Vein endothelial cell (primary cell): ENCODE measurements at places on chromosomes 5 and 9. TPM values are rescaled to one million over a fixed set of nuclear protein-coding genes. Genes with fewer than 3 reads are reported as not detected.

The CA9 gene
- total RNA-seq = 0.10 TPM in 1 of 2 replicates, not detected in the other

The TRIM36 gene
- 0.33 and 2.2 TPM in 2 replicates for total RNA-seq

The GPRIN1 gene
- total RNA-seq = 9.5 and 11.4 TPM in 2 replicates

The SPINK6 gene
- not detected in 2 replicates for total RNA-seq

The KCNMB1 gene
- total RNA-seq = 0.10 TPM in 1 of 2 replicates, not detected in the other

The SLC1A3 gene
- not detected in 2 replicates for total RNA-seq

The PCDHGA8 gene
- total RNA-seq = 2.0 and 2.9 TPM in 2 replicates

The AGXT2 gene
- not detected in 2 replicates for total RNA-seq

The GPR151 gene
- total RNA-seq = not detected in 2 replicates

The PCAT7 gene
- total RNA-seq = not detected in 2 replicates

The HCN1 gene
- total RNA-seq = not detected in 2 replicates

The GOLPH3 gene
- total RNA-seq = 59.4 and 62.5 TPM in 2 replicates

The ARL14EPL gene
- 0.33 and 0.67 TPM in 2 replicates for total RNA-seq

The SUSD3 gene
- 0.98 TPM in 1 of 2 replicates, not detected in the other for total RNA-seq

The ORM1 gene
- total RNA-seq = not detected in 2 replicates

The FAM221B gene
- total RNA-seq = not detected in 2 replicates

The SEMA6A gene
- 5.4 and 9.5 TPM in 2 replicates for total RNA-seq

The CTXN3 gene
- not detected in 2 replicates for total RNA-seq

The FBN2 gene
- 2.4 and 5.9 TPM in 2 replicates for total RNA-seq

The HRH2 gene
- under 0.01 TPM in 1 of 2 replicates, not detected in the other for total RNA-seq

The COL5A1 gene
- total RNA-seq = 44.7 and 91.1 TPM in 2 replicates

The CD14 gene
- 0.57 TPM in 1 of 2 replicates, not detected in the other for total RNA-seq

The PCDHGA5 gene
- total RNA-seq = 1.5 and 1.6 TPM in 2 replicates

The MRNIP gene
- 7.5 and 12.1 TPM in 2 replicates for total RNA-seq

The FTMT gene
- total RNA-seq = not detected in 2 replicates

The RPP25L gene
- total RNA-seq = 12.6 and 18.6 TPM in 2 replicates

The TMEM141 gene
- total RNA-seq = 51.0 and 63.0 TPM in 2 replicates

The EFNA5 gene
- 27.8 and 30.7 TPM in 2 replicates for total RNA-seq

The GABRA1 gene
- not detected in 2 replicates for total RNA-seq

The OTP gene
- total RNA-seq = not detected in 2 replicates

The TXNDC8 gene
- not detected in 2 replicates for total RNA-seq

The IL13 gene
- not detected in 2 replicates for total RNA-seq

The LCN2 gene
- not detected in 2 replicates for total RNA-seq

The CCNO gene
- total RNA-seq = 0.33 and 0.48 TPM in 2 replicates

The LURAP1L gene
- total RNA-seq = 2.3 and 7.2 TPM in 2 replicates

The RNF145 gene
- total RNA-seq = 32.3 and 34.7 TPM in 2 replicates

The PTGES2 gene
- total RNA-seq = 71.2 and 71.5 TPM in 2 replicates

The LHX2 gene
- total RNA-seq = not detected in 2 replicates

The SPZ1 gene
- not detected in 2 replicates for total RNA-seq

The C9orf152 gene
- total RNA-seq = not detected in 2 replicates

The MAML1 gene
- total RNA-seq = 14.7 and 15.2 TPM in 2 replicates

The CDH12 gene
- not detected in 2 replicates for total RNA-seq

The SLU7 gene
- total RNA-seq = 45.8 and 54.2 TPM in 2 replicates

The ZFR gene
- total RNA-seq = 74.5 and 76.3 TPM in 2 replicates

The SLC45A2 gene
- total RNA-seq = 0.10 TPM in 1 of 2 replicates, not detected in the other
